Subcutaneous adipose tissue (tissue), 4 donors: ENCODE measurements at places on chromosomes 4 and X. TPM values are rescaled to one million over a fixed set of nuclear protein-coding genes. Genes with fewer than 3 reads are reported as not detected.

The RPS3A gene
- 3,938 TPM for total RNA-seq

The IL15 gene
- total RNA-seq, result 9.0 TPM

The CENPE gene
- total RNA-seq, result 3.1 TPM

The TDO2 gene
- total RNA-seq, result not detected

The C4orf51 gene
- total RNA-seq, result not detected

The ENOX2 gene
- 12.7 TPM for total RNA-seq

The TMEM271 gene
- not detected for total RNA-seq

The SMIM10L2A gene
- 1.1 TPM for total RNA-seq

The P2RY8 gene
- 3.1 TPM for total RNA-seq

The SCML2 gene
- total RNA-seq, result 2.6 TPM

The DMD gene
- total RNA-seq, result 75.5 TPM

The EDA gene
- 6.8 TPM for total RNA-seq
